ENCODE measurements at places on chromosomes 12 and 14.

- DNase-seq = no peak
Measured at GRCh38 chr14:102993523-102993922, 63.8 kb downstream of the CDC42BPB start.

- no peak for DNase-seq
Measured at GRCh38 chr12:76252031-76252430, 96.2 kb downstream of the BBS10 start.

DNA sequence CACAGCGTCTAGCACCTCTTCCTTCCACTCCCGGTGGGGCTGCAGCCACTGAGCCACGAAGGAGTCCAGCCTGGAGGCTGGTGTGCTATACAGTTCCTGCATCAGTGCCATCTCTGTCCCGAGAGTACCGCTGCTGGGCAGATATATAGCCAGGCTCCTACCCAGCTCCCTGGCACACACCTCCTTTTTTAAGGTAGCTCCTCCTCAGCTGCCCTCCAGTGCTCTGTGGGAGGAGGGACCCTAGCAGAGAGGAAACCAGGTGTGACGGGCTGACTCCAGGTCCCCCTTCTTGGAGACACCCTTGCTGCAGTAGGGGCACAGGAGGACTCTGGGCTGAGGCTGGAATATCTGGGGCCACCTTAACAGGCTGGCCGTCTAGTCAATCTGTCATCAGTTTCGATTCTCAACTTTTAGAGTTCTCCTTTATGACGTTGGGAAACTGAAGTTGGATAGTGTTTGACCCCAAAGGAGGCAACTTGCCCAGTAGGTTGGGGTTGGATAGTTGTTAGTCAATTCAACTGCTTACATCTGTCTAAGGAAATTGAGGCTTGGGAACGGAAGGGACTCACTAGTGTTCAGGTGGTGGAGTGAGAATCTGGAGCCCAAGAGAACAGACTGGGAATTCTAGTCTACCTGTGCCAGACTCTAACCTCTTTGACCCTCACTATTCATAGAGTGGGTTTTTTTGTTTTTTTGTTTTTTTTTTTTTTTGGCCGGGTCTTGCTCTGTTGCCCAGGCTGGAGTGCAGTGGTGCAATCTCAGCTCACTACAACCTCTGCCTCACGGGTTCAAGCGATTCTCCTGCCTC is at the start of gene OASL:
Gene OASL (minus strand): TSS at position 386 of the 808 bp plus-strand sequence. CDS start 275 bp downstream, at position 111.
- DNase-seq = peak; percentile 13

- no peak for DNase-seq
Measured at GRCh38 chr12:120571299-120571698, 9.9 kb downstream of the POP5 start.

- DNase-seq = no peak
Measured at GRCh38 chr12:104799458-104799857, 158.6 kb downstream of the SLC41A2 start.

- no peak for DNase-seq
Measured at GRCh38 chr14:94501588-94502516, 7.4 kb downstream of the SERPINA12 start.

DNA sequence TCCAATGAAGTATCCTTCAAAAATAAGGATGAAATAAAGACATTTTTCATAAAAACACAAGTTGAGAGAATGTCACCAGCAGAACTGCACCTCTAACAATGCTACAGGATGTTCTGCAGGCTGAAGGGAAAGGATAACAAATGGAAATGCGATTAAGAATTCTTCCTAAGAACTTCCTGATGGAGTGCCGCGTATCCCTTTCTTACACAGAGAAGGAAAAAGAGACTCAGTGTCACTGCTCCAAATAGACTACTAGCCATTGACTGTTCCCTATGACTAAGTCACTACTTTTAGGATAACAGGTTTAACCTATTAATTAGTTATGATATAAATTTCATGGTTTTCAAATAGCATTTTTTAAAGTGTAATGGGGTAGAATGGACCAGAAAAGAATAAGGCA is 3.2 kb downstream of the ANO2 start:
- DNase-seq = no peak

- no peak for DNase-seq
Measured at GRCh38 chr12:54376596-54376995, 7.9 kb downstream of the ZNF385A start.

DNA sequence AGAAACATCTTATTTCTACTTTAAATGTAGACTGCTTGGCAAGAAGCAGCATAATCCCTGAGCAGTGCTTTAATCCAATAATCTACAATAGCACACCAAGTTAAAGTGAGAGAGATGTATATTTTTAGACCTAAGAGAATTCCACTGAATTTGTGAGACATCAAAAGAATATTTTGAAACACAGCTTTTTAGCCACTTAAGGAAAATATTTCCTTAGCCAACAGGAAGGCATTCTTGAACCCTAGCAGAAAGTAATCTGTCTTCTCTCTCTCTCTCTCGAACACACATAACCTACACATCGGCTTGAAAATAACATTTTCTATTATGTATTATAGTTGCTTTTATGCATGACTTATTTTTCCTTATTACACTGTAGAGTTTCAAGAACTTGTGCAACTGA is 34.0 kb downstream of the KITLG start:
- DNase-seq = no peak

DNA sequence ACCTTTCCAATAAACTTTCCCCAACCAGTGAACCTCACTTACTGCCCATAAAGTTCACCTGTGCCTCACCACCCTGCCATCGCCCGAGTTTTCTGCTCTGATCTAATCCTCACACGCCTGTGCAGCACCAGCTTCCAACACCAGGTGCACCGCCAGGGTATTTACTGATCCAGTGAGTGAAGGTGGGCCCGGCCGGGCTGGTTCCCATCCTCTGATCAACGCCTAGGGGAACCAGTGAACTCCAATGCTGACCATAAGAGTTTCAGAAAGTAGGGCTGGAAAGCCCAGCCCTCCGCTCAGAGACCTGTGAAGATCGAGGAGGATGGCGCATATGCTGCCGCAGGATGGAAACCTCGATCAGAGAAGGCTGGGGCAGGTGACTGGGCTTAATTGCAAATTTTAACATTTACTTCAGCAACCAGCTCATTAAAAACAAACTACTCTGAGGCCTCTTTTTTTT is 685 bp upstream of the MYL6B start:
- DNase-seq = peak; percentile 56

GRCh38 chr12:96812153-96812552 is 94.9 kb upstream of the NEDD1 start:
- no peak for DNase-seq

- no peak for DNase-seq
Measured at GRCh38 chr12:117342682-117343081, 18.7 kb downstream of the NOS1 start.

- no peak for DNase-seq
Measured at GRCh38 chr12:38628288-38628687, 277.1 kb downstream of the CPNE8 start.

GRCh38 chr12:104218935-104219334 is 3.4 kb downstream of the TXNRD1 start:
- no peak for DNase-seq

- DNase-seq = no peak
Measured at GRCh38 chr12:29051221-29051620, 97.9 kb upstream of the FAR2 start.

GRCh38 chr14:53871951-53872350 is 84.7 kb downstream of the BMP4 start:
- no peak for DNase-seq

GRCh38 chr12:26162174-26162573 is 33.2 kb upstream of the SSPN start:
- no peak for DNase-seq

Measured in stimulated activated CD4-positive, alpha-beta T cell treated with anti-CD3 and anti-CD28 coated beads, Interleukin-1b, Interleukin-23, amount 100 ng/mL, for 24 hours (primary cell).